ENCODE measurements at places on chromosomes 7 and 10.
A peak's percentile ranks its signal among the peaks of the same experiment; 100 is the strongest.

- DNase-seq, result no peak
These were observed 889.3 kb upstream of the CELF2 start for GRCh38 chr10:10128387-10128786.

DNA sequence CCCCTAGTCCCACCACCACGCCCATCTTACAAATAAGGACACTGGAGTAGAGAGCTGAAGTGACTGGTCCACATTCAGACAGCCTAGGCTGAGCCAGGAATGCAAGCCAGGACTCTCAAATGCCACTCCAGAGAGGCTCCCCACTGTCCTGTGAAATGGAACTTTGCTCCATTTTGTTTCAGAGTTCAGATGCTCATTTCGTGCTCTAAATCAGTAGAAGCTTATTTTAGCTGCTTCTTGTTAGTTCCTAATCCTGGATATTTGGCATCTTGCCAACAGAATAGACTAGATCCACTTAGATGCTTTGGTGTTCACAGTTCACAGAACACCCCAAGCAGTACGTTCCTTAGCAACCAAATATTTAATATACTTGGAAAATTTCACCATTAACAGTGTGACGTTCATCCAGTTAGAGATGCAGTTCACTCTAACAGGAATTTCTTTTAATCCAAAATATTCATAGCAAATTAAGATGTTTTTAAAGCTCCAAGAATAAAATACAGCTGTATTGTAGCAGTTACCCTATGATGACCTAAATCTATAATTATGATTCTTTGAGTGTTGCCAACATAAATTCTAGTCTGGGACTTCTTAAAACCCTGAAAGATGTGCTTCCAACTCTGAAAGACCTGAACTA is 7.3 kb downstream of the MMP21 start:
- DNase-seq, result peak; percentile 41

- peak; percentile 55 for DNase-seq
These were observed 967 bp upstream of the GLI3 start for GRCh38 chr7:42237811-42238541.

GRCh38 chr7:108049962-108050361 is 47.0 kb upstream of the LAMB1 start:
- DNase-seq, result no peak

DNA sequence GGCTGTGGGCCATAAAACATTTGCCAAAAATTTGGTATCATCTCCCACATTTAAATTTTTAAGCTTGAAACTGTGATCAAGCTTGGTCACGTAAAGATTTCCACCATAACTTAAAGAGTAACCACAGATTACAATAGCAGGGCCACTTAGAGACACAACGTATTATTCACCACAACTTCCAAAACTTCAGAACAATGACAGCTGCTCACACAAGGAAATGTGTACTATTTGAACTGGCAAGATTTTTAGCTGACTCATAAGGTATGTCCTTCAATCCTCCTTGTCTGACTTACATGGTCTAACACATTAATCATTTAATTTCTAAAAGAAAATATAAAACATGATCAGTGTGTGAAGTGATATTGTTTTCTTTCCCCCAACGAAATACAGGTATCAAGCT is 234.5 kb downstream of the PARD3 start:
- DNase-seq, result no peak

- DNase-seq, result no peak
These were observed 181.3 kb downstream of the RPS24 start for GRCh38 chr10:78214955-78215354.

- DNase-seq, result peak; percentile 80
These were observed 3.6 kb downstream of the ZSCAN21 start for GRCh38 chr7:100053215-100053614.

DNA sequence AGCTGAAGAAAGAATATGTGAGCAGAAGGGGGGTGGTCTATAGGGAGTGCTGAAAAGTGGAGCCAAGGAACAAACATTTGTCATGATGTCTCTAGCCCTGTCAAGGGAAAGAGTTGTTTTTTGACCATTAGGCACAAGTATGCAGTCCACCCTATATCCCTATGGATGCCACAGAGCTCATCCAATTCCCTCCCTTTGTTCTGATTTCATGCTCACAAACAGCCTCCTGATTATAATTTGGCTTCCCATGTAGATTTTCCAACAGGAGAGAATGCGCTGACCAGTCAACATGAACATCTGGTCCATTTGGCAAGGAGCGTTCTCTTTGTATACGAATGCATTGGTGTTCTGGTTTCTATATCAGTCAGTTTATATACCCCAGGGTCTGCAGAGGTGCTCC is 12.1 kb upstream of the CEP41 start:
- DNase-seq, result no peak
